Stimulated activated CD4-positive, alpha-beta T cell treated with anti-CD3 and anti-CD28 coated beads, Interleukin-4, amount 100 ng/mL, for 24 hours (primary cell): ENCODE measurements at places on chromosomes 1 and 21.

DNA sequence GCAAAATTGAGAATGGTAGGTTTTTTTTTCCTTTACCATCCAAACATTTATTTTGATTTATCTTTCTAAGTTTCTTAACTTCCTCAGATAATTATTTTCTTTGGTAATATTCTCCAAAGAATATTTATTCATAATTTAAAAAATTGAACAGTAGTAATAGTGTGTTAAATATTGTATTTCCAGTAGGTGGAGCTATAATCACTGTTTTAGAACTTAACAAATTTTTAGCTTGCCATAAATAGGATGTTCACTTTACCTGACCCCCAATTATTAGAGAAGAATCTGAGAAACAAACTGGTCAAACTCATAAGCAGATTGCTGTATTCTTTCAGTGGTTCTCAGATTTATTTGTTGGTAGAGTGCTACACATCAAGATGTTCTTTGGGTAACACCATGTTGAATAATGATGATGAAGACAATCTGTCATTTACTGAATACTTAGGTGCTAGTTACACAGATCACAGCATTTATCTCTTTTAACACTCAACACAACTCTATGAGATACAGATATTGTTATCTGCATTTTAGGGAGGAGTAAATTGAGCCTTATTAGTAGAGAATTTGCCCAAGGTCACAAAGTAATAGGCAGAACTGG is 82.4 kb upstream of the GPR88 start:
- no peak for DNase-seq

GRCh38 chr1:36709869-36710481 is 227.3 kb upstream of the CSF3R start:
- no peak for DNase-seq

DNA sequence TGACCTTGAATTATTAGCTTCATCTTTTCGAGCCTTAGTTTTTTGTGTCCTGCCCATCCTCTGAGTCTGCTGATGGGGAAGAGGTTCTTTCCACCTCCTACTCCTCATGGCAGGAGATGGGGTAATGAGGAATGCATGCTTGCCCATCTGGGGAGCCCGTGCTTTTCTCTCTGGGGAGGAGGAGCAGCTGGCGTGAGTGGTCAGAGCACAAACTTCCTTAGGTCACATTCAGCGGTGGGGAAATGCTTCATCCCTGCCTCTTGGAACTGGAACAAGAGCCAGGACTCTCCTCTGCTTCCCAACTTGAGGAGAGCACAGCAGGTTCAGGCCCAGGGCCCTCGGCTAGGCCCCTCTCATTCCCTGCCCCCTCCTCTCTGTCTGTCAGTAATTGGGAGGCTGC is 155.0 kb downstream of the PCNX2 start:
- DNase-seq = no peak

DNA sequence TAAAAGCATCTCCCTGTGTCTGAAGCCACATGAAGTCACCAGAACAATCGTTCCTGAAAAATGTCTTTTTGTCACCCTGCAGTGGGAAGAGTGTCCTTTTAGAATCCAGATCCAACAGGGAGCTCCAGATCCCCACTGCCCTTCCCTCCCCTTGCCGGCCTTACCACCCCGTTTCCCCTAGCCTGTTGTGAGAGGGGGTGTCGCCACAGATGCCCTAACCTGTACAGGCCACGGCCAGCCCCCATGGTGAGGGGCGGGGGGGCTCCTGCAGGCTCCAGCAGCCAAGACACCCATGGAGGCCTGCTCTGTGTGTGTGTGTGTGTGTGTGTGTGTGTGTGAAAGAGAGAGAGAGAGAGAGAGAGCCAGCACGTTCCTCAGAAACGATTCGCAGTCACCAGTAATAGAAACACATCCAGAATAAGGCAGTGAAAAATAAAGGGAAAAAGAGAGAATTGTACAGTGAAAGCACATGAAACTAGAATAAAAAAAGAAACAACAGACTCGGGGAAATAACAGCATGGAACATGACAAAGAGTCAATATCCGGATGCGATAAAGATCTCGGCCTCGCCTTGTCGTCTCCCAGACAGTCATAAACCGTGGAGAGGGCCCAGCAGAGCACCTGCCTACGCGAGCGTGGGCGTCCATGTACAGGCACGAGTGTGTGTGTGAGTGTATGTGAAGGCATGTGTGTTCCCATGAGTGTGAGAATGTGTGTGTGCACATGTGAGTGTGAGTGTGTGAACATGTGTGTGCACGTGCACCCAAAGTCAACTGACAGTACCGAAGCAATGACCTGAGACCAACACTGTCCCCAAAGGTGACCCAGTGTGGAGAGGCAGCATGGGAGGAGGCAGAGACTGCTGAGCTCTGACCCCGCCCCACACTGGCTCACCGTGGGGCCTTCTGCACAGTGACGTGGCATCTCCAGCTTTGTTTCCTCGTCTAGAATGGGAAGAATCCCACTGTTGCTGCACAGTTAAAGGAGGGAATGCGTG is 303.8 kb downstream of the NPHP4 start:
- DNase-seq = no peak

GRCh38 chr1:40612345-40612831 is 53.1 kb downstream of the RIMS3 start:
- peak; percentile 78 for DNase-seq

- no peak for DNase-seq
Observed at GRCh38 chr1:36867575-36867974, 166.7 kb downstream of the GRIK3 start.

- DNase-seq = no peak
Observed at GRCh38 chr1:52814465-52814864, 28.1 kb upstream of the ZYG11A start.

DNA sequence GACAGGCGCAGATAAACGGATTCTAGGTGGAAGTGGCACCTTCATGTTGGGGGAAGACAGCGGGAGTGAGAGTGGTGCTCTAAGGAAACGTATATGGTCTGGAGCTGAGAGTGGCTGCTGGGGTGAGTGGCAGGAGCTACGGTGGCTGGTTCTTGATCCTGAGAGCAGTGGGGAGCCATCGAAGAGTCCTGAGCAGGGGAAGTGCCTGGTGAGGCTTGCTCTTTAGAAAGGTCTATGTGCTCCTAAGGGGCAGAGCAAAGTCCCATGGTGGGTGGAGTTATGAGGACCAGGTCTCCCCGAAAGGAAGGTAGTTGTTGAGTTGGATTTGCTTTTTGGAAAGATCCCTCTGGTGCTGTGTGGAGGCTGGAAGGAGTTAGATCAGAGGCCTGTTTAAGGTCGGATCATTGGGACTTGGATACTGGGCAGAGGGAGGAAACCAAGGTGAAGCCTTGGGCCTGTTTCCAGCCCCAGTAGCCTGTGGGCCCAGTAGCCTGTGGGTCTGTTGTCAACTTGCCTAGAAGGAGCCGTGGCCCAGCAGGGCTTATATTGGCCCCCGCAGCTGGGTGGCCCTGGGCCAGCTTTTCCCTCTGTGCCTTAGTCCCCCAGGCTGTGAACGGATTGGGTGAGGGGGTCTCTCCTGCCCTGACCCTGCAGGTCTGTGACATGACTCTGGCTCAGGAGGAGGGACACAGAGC is 33.0 kb downstream of the ACOT11 start:
- DNase-seq = no peak

DNA sequence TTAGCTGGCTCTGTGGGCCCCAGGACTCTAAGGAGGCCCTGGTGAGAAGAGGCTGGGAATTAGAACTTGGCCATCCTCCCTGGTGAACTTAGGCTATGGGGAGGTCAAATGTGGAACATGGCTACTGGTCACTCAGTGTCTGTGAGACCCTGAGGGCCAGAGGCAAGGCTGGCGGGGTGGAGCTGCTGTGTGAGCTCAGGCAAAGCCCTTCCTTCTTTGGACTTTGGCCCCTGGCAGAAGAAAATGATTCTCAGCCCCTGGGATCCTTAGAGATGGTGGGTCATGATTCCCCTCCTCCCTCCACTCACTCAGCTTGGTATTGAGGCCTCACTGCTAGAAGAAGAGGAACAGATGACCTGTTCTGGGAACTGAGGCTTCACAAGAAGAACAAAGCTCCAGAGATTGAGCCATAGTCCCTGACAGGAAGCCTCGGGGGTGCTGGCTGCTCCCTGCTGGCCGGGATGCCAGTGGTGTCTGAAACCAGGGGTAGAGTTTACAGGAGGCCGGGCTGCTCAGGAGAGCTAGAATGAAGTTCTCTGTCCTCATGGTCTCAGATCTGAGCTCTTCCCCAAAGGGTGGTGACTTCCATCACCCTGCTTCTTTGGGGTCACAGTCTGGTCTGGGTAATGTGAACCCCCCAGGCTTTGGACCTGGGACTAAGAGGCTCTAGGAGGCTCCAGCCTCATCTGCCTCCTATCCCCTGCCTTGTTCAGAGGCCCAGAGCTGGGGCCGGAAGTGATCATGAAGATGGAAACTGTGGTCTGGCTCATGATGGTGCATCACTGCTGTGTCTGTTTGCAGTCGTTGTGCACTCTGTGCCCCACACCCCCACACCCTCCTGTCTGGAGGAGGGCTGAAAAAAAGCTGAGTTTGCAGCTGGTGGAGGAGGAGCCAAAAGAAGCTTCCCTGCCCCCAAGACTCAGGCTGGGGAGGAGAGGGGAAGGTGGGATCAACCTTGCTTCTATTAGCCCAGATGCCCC is 905 bp downstream of the BTBD19 start:
- DNase-seq = peak; percentile 92

GRCh38 chr1:64892576-64893573 is 73.5 kb downstream of the JAK1 start:
- no peak for DNase-seq

DNA sequence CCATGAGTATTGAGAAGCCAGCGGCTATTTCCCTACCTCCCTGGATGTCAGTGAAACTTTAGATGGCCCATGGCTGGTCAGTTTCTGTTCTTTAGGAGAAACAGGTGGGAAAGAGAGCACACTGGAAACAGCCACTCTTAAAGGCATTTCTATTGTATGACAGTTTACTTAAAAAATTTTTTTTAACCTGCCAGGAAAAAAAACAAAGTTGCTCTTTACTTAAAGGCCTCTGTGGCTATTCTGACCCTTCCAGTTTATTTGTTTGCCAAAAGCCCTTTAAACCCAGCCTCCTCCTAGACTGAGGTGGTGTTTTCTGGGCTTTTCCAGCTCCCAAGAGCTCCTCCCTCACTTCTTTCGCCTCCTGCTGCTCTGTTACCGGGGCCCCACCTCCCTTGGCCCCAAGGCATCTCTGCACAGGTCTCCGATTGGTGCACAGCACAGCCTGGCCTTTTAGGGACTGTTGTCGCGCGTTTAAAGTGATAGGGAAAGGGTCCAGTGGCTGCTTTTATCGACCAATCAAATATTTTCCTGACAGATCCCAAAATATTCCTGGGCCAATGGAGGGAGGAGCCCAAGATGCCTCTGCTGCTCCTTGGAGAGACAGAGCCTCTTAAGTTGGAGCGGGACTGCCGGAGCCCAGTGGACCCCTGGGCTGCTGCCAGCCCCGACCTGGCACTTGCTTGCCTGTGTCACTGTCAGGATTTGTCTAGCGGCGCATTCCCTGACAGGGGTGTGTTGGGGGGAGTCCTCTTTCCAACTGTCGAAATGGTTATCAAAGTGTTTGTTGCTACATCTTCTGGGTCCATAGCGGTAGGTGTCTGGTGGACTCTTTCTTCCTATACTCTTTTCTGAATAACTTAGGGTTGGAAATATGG is at the start of gene SH3BGR:
Gene SH3BGR, plus strand, starts transcription at position 639 of the 875 bp plus-strand sequence. Its CDS starts 127 bp downstream, at position 766.
- DNase-seq = no peak

DNA sequence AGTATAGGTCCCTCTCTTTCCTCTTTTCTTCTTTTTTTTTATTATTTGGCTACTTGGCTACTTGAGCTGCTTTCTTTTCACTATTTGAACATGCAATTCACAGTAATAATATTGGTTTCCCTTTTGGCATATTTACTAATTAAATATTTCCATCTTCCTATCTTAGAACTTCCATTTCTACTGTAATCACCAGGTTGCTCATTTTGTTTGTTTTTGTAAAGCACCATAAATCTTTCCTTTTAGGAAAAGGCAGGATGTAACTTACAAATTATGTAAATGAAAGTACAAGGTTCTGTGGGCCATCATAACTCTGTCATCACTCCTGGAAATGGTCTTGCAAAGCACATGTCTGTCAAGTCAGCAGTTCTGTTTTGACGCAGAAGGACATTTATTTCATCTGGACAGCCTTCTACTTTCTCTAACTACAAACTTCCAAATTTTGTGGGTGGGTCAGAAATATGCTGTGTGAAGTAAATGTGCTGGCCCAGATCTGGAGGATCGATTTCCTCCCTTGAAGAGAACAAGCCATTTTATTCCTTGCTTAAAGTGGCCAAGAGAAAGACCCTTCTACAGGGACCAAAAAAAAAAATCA is 71.7 kb upstream of the TNFSF18 start:
- no peak for DNase-seq

GRCh38 chr1:116119876-116120275 is 8.7 kb downstream of the MAB21L3 start:
- DNase-seq = no peak

DNA sequence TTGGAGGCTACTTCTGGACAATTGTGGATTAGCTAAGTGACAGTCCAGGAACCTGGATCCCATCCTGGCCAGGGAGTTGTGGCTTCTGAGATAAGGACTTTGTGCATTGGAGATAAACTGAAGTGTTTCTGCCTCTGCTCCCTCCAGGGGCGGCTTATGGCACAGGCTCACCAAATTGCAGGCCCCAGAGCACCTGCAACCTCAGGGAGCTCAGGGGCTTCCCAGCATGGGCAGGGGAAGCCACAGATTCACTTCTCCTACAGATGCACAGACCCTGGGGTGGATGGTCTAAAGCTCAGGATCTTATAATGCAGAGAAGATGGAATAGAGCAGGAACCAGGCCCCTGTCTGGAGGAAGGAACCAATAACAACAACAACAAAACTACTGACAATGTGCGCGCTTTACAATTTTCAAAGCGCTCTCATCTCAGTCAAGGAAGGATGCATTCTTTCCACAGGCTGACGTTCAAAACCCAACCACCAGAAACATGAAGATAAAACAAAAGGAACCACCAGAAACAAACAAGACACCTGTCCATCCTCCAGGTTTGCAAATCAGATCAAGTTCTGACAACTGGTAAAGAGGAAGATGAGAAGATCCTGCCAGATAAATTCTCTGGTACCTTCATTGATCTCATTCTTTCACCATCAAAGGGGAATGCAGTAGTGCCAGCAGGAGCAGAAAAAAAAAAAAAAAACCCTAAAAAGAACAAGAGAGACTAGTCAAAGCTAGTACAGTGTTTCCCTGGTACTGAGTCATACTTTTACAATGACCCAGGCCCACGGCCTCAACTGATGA is 121.0 kb upstream of the IRF2BP2 start:
- DNase-seq = peak; percentile 69

DNA sequence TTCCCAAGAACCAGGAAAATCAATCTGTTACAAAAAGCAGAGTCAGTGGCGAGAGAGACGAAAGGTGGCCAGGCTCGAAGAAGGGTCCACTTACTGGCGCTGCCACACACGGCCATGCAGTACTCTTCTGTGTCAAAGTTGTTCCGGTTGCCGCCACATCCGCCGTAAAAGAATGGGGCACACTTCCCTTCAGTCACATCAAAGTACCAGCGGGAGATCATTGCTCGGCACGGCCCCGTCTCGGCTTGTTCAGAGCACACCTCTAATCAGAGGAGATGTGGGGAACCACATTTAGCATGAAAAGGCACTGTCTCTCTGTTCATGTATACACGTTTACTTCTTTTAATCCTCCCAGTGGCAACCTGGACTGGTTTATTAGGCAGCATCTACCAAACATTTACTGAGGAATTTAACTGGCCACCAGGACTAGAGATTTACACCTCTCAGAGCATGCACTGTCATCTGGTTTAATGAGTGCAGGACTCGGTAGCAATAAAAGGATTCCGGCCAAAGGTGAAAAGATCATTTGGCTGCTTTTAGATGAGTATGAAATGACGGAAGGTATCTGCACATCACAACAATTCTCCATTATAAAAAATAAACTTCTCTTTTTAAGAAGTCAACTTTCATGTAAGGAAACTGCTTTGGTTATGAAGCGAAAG is 170.5 kb downstream of the APP start:
- peak; percentile 12 for DNase-seq
